Activated CD4-positive, alpha-beta T cell treated with anti-CD3 and anti-CD28 coated beads, Interleukin-2, amount 10 ng/mL, durations not matched to agents 7 days and 5 days (primary cell): ENCODE measurements at places on chromosomes 5 and 9. TPM values are rescaled to one million over a fixed set of nuclear protein-coding genes. Genes with fewer than 3 reads are reported as not detected.

The SPINK6 gene
- not detected for total RNA-seq

The THBS4 gene
- total RNA-seq = 0.85 TPM

The BASP1 gene
- total RNA-seq = 0.15 TPM

The PCDHGB1 gene
- not detected for total RNA-seq

The ISCA1 gene
- total RNA-seq = 16.8 TPM

The CDKN2B gene
- total RNA-seq = 0.87 TPM

The SLC36A3 gene
- not detected for total RNA-seq

The NSG2 gene
- total RNA-seq = not detected

The ANKRD18B gene
- 0.46 TPM for total RNA-seq

The PCDHB11 gene
- not detected for total RNA-seq

The SLC6A7 gene
- not detected for total RNA-seq

The KIF4B gene
- not detected for total RNA-seq

The SLC6A19 gene
- not detected for total RNA-seq

The CLPTM1L gene
- total RNA-seq = 123 TPM

The BTNL8 gene
- not detected for total RNA-seq

The TTC39B gene
- total RNA-seq = 27.0 TPM

The VCAN gene
- total RNA-seq = 0.27 TPM

The NOL6 gene
- 36.2 TPM for total RNA-seq

The PTCH1 gene
- 7.1 TPM for total RNA-seq

The TNFSF8 gene
- 76.2 TPM for total RNA-seq

The TPPP gene
- total RNA-seq = 0.02 TPM

The ARAP3 gene
- total RNA-seq = 4.2 TPM

The C7 gene
- not detected for total RNA-seq

The JAKMIP2 gene
- total RNA-seq = 5.3 TPM

The PHAX gene
- total RNA-seq = 34.1 TPM

The TMEM8B gene
- 4.0 TPM for total RNA-seq

The STPG3 gene
- total RNA-seq = not detected

The IL5 gene
- 0.33 TPM for total RNA-seq

The C9orf153 gene
- total RNA-seq = 0.12 TPM

The FBXL7 gene
- not detected for total RNA-seq
